ENCODE measurements at places on chromosomes 16 and 17.

GRCh38 chr17:76654408-76654807, 10.9 kb upstream of the ST6GALNAC1 start:
- DNase-seq = no peak

DNA sequence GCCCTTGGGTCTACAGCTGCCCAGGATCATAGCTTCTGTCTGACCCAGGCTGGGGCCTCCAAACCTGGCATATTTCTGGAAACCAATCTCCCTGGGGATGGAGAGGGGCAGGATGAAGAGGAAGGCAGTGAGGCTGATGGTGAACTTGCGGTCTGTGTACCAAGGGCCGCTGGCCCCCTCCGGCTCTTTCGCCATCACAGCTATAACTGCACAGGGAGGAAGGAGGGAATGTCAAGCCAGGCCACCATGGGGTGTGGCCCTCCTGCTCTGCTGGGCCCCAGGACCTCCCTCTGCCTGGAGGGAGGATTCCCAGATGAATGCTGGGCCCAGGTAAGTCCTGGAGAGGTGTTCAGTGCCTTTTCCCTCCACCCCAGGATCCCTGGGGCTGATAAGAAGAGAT, 6.3 kb downstream of the SLC38A7 start:
- no peak for DNase-seq

GRCh38 chr17:55317284-55317683, 52.5 kb downstream of the HLF start:
- DNase-seq = no peak

DNA sequence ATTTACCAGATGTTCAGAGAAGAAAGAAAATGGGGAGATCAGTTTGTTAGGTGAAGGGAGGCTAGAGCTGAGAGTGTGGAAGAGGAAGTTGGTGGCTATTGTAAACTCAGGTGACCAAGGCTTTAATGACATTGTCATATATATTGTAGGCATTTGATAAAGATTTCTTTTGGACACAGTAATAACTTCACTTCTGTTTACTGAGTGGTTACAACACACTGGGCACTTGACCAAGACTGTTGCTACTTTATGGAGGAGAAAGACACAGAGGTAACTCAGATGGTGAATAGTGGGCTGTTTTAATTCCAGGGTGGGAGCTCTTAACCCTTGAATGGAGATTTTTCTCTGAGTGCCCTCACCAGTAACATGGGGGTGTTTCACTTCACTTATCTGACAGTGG, 46.0 kb downstream of the TNRC6A start:
- no peak for DNase-seq

- DNase-seq = no peak
Observed at GRCh38 chr17:50771991-50772785, 4.9 kb upstream of the ANKRD40CL start.

Measured in lung microvascular endothelial cell (primary cell).